AG08396 (cell line): ENCODE measurements at places on chromosomes 11 and 22.

- DNase-seq = no peak
Measured at GRCh38 chr11:16933756-16934603, 80.2 kb downstream of the PLEKHA7 start.

DNA sequence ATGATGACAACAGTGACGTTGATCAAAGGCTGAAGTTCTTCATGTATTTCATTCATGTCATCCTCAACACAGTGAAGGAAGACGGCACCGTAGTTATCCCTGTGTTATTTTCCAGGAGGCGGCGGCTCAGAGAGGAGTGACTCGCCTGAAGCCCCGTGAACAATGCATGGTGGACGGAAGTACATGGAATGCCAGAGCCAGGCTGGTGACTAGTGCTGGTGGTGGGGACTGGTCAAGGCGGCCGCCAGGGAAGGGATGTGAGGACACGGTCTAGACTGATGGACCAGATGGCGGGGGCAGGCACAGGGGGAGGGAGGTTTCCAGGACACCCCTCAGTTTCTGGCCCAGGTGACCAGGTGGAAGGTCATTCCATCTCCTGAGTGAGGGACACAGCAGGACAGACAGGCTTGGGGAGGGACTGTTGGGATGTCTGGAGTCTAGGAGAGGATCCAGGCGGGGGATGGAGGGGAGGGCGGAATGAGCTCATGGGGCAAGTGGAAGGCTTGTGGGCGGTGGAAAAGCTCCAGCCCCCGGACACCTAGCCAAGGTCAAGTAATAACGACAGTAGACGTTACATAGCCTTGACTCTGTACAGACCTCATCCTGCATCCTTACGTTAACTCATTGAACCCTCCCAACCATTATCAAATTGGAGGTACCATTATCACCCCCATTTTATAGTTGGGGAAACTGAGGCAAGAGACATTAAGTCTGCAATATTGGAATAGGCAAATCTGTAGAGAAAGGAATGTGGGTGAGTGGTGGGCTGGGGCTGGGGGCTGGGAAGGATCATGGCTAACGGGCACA, 16.0 kb upstream of the PICK1 start:
- DNase-seq = no peak

GRCh38 chr11:132620423-132620822, 911.9 kb downstream of the OPCML start:
- DNase-seq = no peak

DNA sequence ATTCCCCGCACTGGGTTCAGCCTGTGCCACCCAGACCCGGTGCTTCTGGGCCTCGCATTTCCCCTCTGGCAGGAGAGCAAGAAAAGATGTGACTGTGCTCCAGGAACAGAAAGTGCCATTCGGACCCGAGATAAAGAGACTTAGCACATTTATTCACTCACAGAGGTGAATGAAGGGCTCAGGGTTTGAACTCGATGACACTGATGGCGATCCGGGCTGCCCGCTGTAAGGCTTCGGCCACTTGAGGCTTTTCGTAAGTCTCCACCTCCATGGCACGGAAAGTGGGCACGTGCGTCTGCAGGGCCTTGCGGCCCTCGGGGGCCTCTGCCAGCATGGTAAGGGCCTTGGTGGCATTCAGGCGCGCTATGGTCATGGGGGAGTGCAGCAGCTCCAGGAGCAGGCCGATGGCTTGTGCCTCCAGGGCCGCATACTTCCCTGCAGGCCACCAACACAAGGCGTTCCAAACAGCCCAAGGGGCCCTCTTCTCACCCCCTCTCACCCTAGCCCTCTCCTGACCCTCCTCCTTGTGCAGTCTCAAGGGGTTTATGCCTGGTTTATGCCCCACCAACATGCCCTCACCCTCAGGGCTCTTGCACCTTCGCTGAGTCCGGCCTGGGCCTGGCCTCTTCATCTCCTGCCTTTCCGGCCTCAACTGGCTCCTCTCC, 10.9 kb upstream of the GNAZ start:
- no peak for DNase-seq

DNA sequence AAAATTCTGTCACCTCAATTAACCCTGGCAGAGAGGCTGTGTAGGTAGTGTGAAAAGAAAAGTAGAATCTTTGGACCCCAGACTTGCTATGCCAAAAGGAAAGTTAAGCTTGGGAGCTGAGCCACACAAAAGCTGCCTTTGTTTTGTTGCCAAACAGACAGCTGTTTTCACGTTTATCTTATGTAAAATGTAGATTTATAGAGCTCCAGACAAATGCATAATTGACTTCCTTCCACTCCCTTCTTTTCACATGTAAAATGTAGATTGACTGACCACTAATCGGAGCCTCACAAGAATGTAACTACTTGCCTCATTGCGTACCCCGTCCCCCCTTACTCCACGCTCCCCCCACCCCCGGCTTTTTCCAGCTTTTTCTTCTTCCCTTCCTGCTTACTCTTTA, 2302.2 kb upstream of the RAG2 start:
- DNase-seq = no peak

- peak; percentile 63 for DNase-seq
Measured at GRCh38 chr22:46501701-46502100, 35.7 kb downstream of the CELSR1 start.

GRCh38 chr22:24208012-24208749, 26.9 kb downstream of the SUSD2 start:
- DNase-seq = peak; percentile 85

GRCh38 chr11:9001736-9002135, 2.1 kb downstream of the NRIP3 start:
- DNase-seq = peak; percentile 78

DNA sequence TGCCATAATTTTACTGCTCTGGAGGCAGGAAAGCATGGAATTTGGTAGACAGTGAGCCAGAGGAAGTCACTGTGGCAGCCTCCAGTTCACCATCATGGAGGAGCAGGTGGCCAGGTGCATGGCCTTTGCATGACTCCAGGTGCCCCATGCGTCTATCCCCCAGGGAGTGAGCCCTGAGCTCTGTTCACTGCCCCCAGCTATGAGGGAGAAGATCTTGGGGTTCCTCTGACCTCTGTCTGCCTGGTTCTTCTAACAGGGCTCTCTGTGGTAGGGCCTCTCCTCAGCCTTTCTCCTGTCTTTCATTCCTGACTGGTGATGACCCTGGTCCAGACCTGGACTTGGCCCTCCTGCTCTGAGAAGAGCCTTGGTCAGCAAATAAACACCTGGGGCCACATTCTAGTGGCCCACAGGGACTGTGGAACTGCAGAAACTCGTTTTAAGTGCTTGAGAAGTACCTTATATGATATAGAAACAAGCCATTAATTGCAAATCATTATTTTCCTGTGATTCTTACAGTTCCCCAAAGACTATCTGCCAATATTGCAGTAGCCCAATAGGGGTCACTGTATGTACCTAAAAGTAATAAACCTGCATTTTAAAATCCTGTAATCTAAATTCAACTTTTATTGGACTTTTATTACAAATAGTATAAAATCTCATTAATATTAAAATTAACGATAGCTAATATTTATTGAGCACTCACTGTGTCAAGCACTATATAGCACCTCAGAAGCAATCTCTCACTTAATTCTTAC, 120.0 kb upstream of the SYT13 start:
- no peak for DNase-seq

- no peak for DNase-seq
Measured at GRCh38 chr22:50165436-50166123, 5.0 kb upstream of the PANX2 start.

- DNase-seq = no peak
Measured at GRCh38 chr11:107619926-107620325, 29.0 kb downstream of the ELMOD1 start.
